Smooth muscle cell of the pulmonary artery (primary cell): ENCODE measurements at places on chromosomes 4 and X. TPM values are rescaled to one million over a fixed set of nuclear protein-coding genes. Genes with fewer than 3 reads are reported as not detected.

Gene SPANXA1
- total RNA-seq: not detected in 2 replicates

Gene CCNB3
- 0.07 and 0.65 TPM in 2 replicates for total RNA-seq

Gene GUCY1A1
- total RNA-seq: 0.69 and 3.2 TPM in 2 replicates

Gene ITM2A
- 0.72 TPM in 1 of 2 replicates, not detected in the other for total RNA-seq
